GM23248 (cell line): ENCODE measurements at places on chromosomes 16 and 17. TPM values are rescaled to one million over a fixed set of nuclear protein-coding genes. Genes with fewer than 3 reads are reported as not detected.

GRCh38 chr16:54245788-54246453 is 40.7 kb downstream of the IRX3 start:
- H3K27me3 ChIP-seq: peaks cover 27% of the 10 kb centered on the region
- no peak for DNase-seq
- no peak overlapping the region for H3K27ac ChIP-seq
- H3K4me1 ChIP-seq: no peaks in the 10 kb centered on the region
- no peaks in the 10 kb centered on the region for H3K36me3 ChIP-seq

DNA sequence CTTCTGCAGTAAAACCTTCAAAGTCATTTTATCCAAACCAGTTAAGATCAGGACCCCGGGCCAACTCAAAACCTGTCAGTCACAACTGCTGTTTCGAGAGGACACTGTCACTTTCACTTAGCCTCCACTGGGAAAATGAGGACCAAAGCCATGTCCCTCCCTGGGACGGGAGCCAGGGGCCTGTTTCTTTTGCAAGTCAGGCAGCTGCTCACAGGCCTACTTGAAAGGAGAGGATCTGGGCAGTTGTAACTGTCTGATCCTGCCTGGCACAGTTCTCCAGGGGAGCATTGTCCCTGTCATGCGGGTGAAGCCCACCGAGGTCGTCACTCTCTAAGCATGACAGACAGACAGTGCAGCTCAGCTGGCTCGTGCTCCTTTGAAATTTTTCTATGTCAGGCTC is 276.2 kb downstream of the NPIPA8 start:
- no peak for DNase-seq
- H3K4me1 ChIP-seq: no peaks in the 10 kb centered on the region
- no peaks in the 10 kb centered on the region for H3K27me3 ChIP-seq
- no peak overlapping the region for H3K4me3 ChIP-seq

- H3K27ac ChIP-seq: no peak overlapping the region
- no peaks in the 10 kb centered on the region for H3K4me1 ChIP-seq
- DNase-seq: no peak
These were observed 1681.0 kb downstream of the TP53TG3F start for GRCh38 chr16:35140293-35140986.

DNA sequence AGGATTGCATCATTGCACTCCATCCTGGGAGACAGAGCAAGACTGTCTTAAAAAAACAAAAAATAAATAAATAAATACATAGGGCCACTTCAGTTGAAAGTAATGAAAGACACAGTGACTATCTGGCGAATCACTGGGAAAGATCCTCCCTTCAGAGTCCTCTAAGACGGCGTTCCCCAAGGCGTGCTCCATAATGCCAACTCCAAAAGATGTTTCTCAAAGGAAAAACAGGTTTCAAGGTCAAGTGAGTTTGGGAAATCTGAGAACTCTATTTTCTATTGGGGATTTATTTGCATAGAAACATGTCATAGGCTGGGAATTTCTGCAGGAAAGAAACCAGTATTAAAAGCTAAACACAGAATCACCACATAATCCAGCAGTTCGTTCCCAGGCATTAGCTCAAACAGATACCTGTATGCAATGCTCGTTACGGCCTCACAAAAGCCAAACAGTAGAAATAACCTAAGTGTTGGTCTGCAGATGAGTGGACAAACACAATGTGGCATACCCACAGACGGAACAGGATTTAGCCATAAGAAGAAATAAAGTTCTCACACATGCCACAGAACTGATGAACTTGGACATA is 7.9 kb downstream of the KLHDC4 start:
- no peaks in the 10 kb centered on the region for H3K27me3 ChIP-seq
- H3K4me1 ChIP-seq: no peaks in the 10 kb centered on the region
- no peak overlapping the region for H3K27ac ChIP-seq
- peaks cover 9% of the 10 kb centered on the region; the same call in 1 of the 2 replicates for H3K36me3 ChIP-seq

GRCh38 chr16:89300976-89301360 is 83.5 kb downstream of the ZNF778 start:
- peaks cover 14% of the 10 kb centered on the region; the same call in 1 of the 2 replicates for H3K36me3 ChIP-seq
- H3K27ac ChIP-seq: peak overlapping the region; percentile 98
- H3K27me3 ChIP-seq: no peaks in the 10 kb centered on the region
- no peak for DNase-seq
- H3K4me3 ChIP-seq: no peak overlapping the region

- no peak overlapping the region for H3K4me3 ChIP-seq
- no peaks in the 10 kb centered on the region for H3K27me3 ChIP-seq
- no peaks in the 10 kb centered on the region for H3K36me3 ChIP-seq
- H3K4me1 ChIP-seq: no peaks in the 10 kb centered on the region
- H3K27ac ChIP-seq: no peak overlapping the region
These were observed 174.1 kb downstream of the SNX29 start for GRCh38 chr16:12150600-12150999.

- no peaks in the 10 kb centered on the region for H3K36me3 ChIP-seq
- no peaks in the 10 kb centered on the region for H3K4me1 ChIP-seq
- H3K4me3 ChIP-seq: no peak overlapping the region
- no peak overlapping the region for H3K27ac ChIP-seq
- no peaks in the 10 kb centered on the region for H3K27me3 ChIP-seq
These were observed 156.6 kb downstream of the PHKB start for GRCh38 chr16:47617732-47618131.

GRCh38 chr16:55592306-55592705 is 25.8 kb downstream of the CAPNS2 start:
- H3K4me1 ChIP-seq: no peaks in the 10 kb centered on the region
- no peak overlapping the region for H3K4me3 ChIP-seq
- no peak for DNase-seq
- no peak overlapping the region for H3K27ac ChIP-seq
- H3K27me3 ChIP-seq: peaks cover 13% of the 10 kb centered on the region

DNA sequence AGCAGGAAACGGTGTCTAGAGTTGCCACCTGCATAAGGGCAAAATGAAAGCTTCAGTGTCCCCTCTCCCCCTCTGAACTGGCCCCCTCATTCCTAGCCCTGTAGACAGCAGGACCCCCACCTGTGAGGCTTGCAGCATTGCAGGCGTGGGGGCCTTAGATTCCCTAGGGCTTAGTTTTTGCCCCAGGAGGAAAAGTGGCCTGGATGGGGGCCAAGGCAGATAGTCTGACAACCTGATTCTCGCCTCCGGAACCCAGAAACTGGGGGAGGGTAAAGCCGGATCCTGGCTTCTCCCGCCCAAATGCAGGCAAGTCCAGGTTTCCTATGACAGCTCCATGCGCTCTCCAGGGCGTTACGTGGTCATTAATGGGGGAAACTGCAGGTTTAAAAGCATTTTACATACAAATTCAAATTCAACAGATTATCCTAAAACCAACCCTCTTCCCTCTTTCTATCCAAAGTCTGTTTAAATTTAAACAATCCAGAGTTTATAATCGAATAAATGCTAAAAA is 678 bp upstream of the HOXB6 start:
- H3K27me3 ChIP-seq: 0 out of 2 replicates have a peak, but pooled peaks cover 2% of the 10 kb centered on the region
- peak overlapping the region; percentile 53 for H3K27ac ChIP-seq
- H3K4me3 ChIP-seq: peak overlapping the region; percentile 77
- 0 out of 2 replicates have a peak, but pooled peaks cover 3% of the 10 kb centered on the region for H3K4me1 ChIP-seq
- no peak for DNase-seq

- DNase-seq: no peak
- no peak overlapping the region for H3K27ac ChIP-seq
- no peaks in the 10 kb centered on the region for H3K4me1 ChIP-seq
- H3K27me3 ChIP-seq: no peaks in the 10 kb centered on the region
- H3K4me3 ChIP-seq: no peak overlapping the region
- H3K36me3 ChIP-seq: no peaks in the 10 kb centered on the region
These were observed 13.5 kb upstream of the CALB2 start for GRCh38 chr16:71345031-71345430.

- no peaks in the 10 kb centered on the region for H3K36me3 ChIP-seq
- no peaks in the 10 kb centered on the region for H3K27me3 ChIP-seq
- peaks cover 30% of the 10 kb centered on the region for H3K4me1 ChIP-seq
- no peak overlapping the region for H3K4me3 ChIP-seq
- no peak for DNase-seq
- no peak overlapping the region for H3K27ac ChIP-seq
These were observed 226.6 kb downstream of the ZFHX3 start for GRCh38 chr16:72821185-72821950.

GRCh38 chr17:10171581-10171981 is 26.8 kb downstream of the GAS7 start:
- no peaks in the 10 kb centered on the region for H3K36me3 ChIP-seq
- DNase-seq: peak; percentile 38
- 0 out of 2 replicates have a peak overlapping the region, but pooled peaks have one; percentile 10 for H3K27ac ChIP-seq
- peak overlapping the region; percentile 32 for H3K4me3 ChIP-seq
- no peaks in the 10 kb centered on the region for H3K27me3 ChIP-seq

DNA sequence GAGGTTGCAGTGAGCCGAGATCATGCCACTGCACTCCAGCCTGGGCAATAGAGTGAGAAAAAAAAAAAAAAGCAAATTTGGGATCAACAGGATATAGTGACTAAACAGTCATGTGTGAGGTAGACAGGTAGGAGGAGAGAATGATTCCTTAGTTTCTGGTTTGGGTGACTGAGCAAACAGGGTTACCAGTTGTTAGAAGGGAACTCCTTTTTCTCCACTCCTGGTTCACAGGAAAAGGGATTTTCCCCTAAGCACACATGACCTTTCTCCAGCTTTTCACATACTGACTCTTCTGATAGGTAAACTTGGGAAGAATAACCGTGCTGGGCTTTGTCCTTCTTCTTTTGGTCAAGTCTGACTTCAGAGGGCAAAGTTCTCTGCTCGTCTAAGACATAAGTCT is 17.3 kb upstream of the WSCD1 start:
- H3K36me3 ChIP-seq: no peaks in the 10 kb centered on the region
- DNase-seq: no peak
- no peak overlapping the region for H3K4me3 ChIP-seq
- H3K27ac ChIP-seq: no peak overlapping the region

- H3K36me3 ChIP-seq: no peaks in the 10 kb centered on the region
- H3K4me1 ChIP-seq: peaks cover 13% of the 10 kb centered on the region
- H3K27me3 ChIP-seq: no peaks in the 10 kb centered on the region
These were observed 47.2 kb upstream of the SLC47A1 start for GRCh38 chr17:19486351-19487023.

DNA sequence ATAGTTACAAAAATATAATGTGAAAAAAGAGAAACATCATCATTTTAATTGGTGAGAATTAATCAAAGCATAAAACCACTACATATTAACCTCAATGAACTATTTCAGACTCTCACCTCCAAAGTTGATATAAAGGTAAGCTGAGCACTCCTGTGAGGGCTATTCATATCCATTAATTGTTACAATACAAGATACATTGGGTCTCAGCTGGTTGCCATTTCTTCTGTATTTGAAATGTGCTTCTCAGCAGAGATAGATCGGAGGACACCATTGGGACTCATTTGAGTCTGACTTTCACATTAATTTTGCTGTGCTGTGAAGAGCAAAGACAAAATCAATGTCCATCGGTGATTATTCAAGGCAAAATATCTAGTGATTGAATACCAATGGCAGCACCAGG is 459.5 kb upstream of the GOT2 start:
- no peaks in the 10 kb centered on the region for H3K4me1 ChIP-seq
- H3K4me3 ChIP-seq: no peak overlapping the region
- H3K36me3 ChIP-seq: no peaks in the 10 kb centered on the region
- H3K27ac ChIP-seq: no peak overlapping the region
- DNase-seq: no peak

GRCh38 chr17:17445296-17445924 is 31.4 kb upstream of the MED9 start:
- H3K36me3 ChIP-seq: no peaks in the 10 kb centered on the region
- peak overlapping the region; percentile 18 for H3K27ac ChIP-seq
- H3K4me3 ChIP-seq: no peak overlapping the region
- H3K4me1 ChIP-seq: peaks cover 18% of the 10 kb centered on the region
- H3K27me3 ChIP-seq: no peaks in the 10 kb centered on the region

DNA sequence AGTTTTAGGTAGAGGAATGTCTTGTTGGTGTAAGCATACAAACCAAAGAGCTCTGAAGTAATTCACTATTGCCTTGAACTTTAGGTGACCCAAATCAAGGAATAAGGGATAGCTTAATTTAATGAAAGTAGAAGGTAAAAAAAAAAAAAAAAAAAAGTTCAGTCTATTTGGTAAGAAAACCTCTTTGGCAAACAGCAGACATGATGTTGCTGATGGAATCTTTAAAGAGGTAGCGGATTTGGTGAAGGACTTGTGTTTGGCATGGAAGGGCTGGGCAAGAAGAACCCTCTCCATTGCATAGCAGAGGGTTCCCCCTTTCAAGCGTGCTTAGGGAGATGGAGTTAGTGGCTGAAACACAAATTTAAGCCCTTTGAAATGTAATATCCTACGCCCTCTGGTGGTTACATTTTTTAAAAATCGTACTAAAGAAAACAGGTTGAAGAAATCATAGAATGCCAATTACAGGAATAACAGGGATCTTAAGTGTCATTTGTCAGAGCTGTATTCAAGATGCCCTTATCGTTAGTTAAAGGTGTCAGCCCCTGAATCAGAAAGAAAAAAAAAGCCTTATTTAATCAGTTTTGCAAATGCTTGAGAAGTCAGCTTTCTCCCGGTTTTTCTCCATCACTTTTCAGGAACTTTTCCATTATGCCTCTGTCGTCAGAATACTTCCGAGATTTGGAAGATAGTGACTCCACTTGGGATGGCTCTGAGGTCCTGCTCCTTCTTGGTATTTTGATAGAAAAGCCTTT is 383.1 kb downstream of the KCNJ2 start:
- H3K27me3 ChIP-seq: no peaks in the 10 kb centered on the region
- DNase-seq: peak; percentile 58
- H3K27ac ChIP-seq: no peak overlapping the region
- no peaks in the 10 kb centered on the region for H3K4me1 ChIP-seq
- H3K4me3 ChIP-seq: no peak overlapping the region

GRCh38 chr16:1117176-1117900 is 21.3 kb upstream of the C1QTNF8 start:
- no peak for DNase-seq
- H3K27me3 ChIP-seq: peaks cover 16% of the 10 kb centered on the region; the same call in 1 of the 2 replicates
- H3K36me3 ChIP-seq: no peaks in the 10 kb centered on the region
- H3K4me3 ChIP-seq: no peak overlapping the region
- no peaks in the 10 kb centered on the region for H3K4me1 ChIP-seq
- no peak overlapping the region for H3K27ac ChIP-seq

DNA sequence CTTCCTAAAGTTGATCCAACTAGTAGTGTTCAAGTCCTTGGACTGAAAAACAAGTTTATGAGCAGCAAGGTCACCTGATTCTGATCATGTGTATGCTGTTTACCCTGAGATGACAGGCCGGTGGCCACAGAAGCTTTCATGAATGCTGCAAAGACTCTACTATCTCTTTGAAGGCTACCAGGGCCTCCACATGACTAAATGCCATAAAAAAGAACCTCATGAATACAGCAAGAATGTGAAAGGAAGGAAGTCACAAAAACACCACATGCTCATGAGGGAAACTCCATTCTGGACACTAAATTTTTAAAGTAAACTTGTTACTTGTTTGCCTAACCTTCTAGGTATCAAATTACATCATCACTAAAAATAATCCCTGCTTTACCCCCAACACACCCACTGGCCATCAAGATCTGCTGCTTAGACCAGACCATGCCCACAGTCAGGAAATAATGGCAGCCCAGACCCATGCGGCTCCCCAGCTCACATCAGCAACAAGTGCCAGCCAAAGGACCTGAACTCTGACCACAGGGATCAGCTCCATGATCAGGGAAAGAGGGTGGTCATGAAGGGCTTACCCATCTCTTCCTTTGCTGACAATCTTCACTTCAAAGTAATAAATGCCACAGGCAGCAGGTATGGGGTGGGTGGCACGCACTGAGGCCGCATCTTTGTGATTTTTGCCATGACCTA is 1.4 kb downstream of the RANBP10 start:
- H3K4me3 ChIP-seq: peak overlapping the region; percentile 93
- no peak overlapping the region for H3K27ac ChIP-seq
- H3K27me3 ChIP-seq: no peaks in the 10 kb centered on the region
- H3K4me1 ChIP-seq: peaks cover 14% of the 10 kb centered on the region
- DNase-seq: no peak

Gene HAGHL
- 5.8 and 7.8 TPM in 2 replicates for total RNA-seq

Gene PIGL
- 10.9 and 12.6 TPM in 2 replicates for total RNA-seq

Gene MT4
- not detected in 2 replicates for total RNA-seq

Gene ZP2
- total RNA-seq: not detected in 2 replicates

Gene TNFRSF13B
- not detected in 2 replicates for total RNA-seq

Gene PABPN1L
- total RNA-seq: not detected in 2 replicates

Gene CDH8
- total RNA-seq: not detected in 2 replicates

Gene TP53TG3C
- total RNA-seq: not detected in 2 replicates

Gene GNAO1
- total RNA-seq: under 0.01 TPM in 1 of 2 replicates, not detected in the other
